ENCODE measurements at places on chromosomes 7 and 10.

DNA sequence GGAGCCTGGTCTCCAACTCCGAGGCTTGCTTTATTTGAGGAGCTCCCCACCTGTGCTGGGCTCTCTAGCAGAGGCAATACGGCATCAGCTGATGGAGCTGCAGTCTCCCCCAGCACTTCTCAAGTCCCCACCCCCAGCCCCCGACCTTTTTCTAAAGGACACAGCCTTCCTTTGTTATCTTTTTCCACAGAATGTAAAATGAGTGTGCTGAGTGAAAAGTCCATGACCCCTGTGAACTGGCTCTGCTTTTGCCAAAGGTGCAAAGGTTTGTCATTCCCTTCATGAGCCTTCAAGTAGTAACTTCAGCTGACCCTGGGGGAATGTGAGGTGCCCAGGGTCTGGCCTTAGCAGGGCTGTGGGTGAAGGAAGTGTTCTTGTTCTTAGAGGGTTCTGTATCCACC, 25.5 kb downstream of the LRRC4 start:
- DNase-seq, result no peak

GRCh38 chr7:114622221-114622620, 207.6 kb downstream of the FOXP2 start:
- no peak for DNase-seq

DNA sequence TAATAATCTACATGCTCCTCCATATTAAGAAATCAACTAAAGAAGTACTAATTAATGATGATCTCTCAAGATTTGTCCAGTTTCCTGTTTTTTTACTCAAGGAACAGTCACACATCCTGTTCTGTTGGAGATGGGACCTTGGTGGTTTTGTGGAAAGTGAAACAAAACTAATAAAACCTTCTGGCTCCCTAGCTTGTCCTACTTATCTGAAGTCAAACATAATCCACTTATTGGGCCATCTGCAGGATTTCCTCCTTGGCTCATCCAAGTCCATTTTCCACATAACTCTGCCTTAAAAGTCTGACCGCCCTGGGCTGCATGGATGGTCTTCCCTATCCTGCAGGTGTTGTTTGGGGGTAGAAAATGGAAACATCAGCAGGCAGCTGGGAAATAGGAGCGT, 39.4 kb upstream of the TARP start:
- no peak for DNase-seq

DNA sequence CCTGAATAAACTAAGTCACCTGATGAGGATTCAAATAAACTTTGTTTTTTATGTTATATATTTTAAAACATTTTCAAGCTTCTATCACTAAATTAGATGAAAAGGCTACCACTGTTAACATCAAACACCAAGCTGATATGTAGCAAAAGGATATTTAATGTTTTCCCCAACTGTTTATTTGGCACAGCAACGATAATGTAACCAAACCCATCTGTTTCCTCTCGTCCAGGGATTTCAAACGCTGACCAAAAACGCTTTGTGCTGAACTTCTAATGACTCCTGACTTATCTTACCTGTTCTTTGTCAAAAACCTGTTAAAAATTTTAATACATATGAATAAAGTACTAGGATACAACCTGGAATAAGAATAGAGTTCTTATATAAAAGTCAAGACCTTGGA, 30.5 kb downstream of the DCLRE1A start:
- no peak for DNase-seq

DNA sequence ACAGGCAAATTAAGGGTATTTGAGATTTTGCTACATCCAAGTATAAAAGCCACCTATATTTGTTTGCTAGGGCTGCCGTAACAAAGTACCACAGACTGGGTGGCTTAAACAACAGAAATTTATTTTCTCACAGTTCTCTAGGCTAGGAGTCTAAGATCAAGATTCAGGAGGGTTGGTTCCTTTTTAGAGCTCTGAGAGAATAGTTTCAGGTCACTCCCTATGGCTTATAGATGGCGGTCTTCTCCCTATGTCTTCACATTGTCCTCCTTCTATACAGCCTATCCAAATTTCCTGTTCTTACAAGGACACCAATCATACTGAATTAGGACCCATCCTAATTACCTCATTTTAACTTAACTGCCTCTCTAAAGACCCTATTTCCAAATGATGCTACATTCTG, 11.2 kb downstream of the HYCC1 start:
- DNase-seq, result no peak

DNA sequence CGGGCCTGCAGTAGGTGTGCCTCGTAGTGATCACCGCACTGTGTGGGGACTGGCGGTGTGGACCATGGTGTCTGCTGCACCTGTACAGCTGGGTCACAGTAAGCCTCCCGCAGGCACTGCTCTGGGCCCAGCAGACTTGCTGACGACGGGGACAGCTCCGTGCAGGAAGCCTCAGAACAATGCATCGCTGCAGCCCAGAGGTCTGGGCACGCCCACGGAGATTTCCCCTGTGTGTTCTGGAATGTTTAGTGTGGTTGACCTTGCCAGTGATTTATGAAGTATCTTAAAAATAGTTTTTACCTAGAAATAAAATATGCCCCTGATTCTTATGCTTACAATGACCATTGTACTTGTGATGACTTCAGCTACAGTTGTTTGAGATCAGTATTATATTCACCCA, 59.1 kb upstream of the ZNF32 start:
- no peak for DNase-seq
